NK-92 treated with Interleukin-12 subunit alpha and Interleukin-12 subunit beta, amount 100 ng/mL, for 24 hours (cell line): ENCODE measurements at places on chromosomes 7 and 10.

DNA sequence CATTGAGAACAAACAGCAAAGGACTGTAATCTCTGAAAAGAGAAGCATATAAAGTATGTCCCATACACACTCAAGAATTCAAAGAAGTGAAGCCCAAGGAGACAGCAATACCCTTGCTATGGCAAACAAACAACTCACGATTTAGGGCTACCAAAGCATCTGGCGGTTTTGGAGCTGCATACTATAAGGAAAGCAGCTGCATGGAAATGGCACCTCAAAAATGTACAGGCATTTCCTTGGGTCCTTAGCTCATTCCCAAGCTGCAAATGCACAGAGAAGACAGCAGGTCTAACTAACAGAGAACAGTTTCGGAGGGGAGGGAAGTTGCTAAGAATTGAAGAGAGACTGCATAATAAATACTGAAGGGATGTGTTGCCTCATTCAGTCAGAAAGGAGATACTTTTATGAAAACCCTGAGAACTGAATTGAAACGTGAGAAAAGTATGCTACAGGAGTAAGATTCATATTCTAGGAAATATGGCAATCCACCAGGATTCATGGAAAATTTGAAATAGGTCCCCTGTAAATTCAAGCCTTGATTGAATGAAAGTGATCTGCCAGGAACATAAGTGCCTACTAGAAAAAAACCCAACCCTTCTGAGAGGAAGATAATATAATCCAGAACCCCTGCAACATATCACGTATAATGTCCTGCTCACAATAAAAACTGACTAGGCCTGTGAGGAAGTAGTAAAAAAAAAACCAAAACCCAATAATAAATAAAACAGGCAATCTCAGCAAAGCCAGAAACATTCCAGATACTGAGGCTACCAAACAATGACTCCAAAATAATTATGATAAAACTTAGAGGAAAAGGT, 36.4 kb downstream of the CUBN start:
- no peak for DNase-seq

DNA sequence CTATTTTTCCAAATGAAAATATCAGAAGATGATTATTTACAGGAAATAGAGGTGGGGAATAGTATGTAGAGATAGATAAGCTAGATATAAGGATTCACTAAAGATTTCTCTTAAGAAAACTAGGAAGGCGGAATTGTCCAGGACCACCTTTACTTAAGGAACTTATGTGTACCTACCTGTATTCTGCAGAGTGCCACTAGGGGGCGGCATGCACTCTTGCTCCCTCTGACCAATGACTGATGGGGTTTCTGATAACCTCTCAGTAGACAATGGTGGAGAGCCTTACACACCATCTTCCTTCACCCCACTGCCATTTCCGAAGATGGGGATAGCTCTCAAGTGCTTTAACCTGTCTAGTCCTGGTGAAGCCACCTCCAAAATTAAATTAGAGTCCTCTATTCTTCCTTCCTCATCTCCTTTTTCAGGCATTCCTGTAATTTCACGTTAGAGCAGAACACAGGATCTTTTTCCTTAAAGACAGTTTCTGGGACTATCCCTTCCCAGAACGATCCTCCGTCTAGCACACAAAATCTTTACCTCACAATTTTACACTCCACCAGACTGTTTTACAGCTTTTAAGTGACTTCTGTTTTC, 453.1 kb downstream of the SORCS1 start:
- peak; percentile 6 for DNase-seq

- no peak for DNase-seq
Measured at GRCh38 chr10:33661580-33662336, 327.3 kb upstream of the NRP1 start.

- no peak for DNase-seq
Measured at GRCh38 chr7:55568613-55569268, 3.6 kb downstream of the VOPP1 start.

DNA sequence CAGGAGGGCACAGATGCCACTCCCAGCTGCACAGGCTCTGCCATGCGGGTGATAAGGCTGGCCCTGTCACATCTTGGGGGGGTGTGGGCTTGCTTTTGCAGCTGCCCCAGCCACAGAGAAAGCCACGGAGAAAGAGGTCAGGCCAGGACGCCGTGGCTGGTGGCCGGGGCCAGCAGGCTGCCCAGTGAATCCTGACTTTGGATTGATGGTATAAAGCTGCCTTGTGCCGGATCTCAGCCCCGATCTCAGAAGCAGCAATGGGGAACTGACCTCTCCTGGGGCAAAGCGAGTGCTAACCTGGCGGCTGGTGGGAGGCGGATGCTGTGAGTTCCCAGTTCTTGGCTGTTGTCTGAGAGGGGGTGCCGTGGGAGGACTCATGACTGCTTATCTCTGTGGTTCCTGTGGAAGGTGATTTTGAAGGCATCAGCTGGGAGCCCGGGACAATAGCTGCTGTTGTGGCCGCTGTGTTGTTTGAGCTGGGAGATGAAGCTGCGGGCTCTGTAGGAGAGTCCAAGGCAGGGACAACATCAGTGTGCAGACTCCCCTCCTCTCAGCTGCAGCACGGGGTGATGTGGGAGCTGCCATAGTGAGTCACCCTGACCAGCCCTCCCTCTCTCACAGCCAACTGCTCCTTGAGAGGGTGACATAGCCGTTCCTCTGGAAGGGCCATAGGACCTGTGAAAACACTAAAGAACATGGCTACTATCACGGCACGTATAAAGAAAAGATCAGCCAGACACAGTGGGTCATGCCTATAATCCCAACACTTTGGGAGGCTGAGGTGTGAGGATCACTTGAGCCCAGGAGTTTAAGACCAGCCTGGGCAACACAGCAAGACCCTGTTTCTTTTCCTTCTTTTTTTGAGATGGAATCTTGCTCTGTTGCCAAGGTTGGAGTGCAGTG, 17.0 kb downstream of the IL15RA start:
- no peak for DNase-seq

- DNase-seq, result no peak
Measured at GRCh38 chr10:73641328-73642060, at the start of gene MYOZ1. MYOZ1 (minus strand) TSS chr10:73641474; CDS start chr10:73640017, 1,457 bp downstream.

DNA sequence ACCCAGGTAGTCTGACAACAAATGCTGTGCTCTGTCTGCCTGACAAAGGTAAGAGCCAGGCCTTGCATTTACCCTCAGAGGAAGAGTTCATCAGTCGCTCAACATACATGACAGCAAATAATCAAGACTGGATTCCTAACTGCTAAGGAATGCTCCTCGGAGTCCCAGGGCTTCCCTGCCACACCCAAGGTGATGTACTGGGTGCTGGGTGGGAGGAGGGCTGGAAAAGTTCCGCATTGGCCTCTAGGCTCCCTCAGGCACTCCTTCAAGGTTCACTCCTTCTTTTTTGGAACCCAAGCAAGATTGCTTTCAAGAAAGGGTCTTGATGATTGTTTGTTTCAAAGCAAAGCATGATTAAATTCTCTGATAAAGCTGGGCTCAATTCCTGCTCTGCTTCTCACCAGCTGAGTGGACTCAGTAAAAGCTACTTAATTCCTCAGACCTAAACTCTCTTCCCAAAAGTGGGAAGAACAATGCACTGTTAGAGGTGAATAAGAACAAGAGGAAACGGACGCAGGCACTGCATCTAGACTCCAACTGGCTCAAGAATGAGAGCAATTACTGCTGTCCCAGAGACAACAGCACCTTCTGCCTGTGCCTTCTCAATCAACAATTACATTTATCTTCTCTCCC, 173.5 kb downstream of the ELMO1 start:
- no peak for DNase-seq

DNA sequence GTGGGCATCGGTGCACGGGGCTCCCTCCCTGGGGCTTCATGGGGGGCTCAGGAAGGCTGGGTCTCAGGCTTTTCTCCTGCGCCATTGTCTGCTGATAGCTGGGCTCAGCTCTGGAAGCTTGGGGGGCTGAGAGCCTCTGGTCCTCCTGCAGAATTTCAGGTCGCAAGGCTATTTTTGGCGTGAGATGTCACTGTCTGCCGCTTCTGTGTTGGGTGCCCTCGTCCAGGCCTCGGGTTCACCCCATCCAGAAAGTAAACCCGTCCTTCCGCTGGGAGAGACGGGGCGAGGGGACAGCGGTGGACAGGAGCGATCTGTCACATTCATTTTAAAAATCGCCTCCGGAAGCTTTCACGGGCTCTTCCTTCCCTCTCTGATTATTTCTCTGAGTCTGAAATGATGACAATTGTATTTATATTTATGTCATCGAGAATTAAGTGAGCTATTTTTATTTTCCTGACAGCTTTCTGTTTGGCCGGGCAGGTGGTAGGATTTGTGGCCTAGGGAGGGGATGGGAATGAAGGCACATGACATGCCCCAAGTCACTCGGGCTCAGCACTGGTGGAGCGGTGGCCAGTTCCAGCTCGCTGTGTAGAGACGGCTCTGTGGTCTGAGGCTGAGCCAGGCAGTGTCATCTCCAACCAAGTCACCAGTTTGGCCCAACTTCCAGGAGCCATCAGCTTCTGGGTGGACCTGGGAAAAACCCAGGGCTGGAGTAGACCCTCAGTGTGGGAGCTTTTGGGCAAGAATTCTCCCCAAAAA, 40.7 kb upstream of the AP5Z1 start:
- no peak for DNase-seq

DNA sequence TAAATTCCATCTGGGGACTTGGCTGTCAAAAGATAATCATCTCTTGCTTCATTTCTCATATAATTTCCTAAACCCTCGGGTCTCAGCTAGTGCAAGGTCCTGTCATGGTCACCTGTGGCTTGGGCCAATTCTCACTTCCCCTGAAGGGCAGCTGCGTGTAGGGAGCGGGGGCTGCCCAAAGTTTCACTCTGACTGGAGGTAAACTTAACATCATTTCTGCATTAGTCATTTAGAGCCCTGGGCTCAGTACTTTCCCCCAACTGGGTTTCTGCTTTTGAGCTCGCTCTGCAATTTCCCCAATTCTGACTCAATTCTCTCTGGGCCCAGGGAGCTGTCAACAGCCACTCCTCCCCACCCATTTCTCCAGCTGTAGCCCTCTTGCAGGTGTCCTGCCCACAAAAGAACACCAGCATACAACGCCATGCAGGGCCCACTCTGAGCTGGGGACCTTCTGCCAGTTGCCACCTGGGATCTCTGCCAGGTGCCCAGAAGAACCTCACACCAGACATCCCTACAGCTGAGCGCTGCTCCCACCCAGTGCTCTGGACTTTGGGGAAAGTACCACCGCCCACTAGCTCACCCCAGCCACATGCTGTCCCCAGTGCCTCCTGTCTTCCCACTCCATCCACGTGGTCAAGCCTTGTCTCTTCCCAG, 37.9 kb downstream of the VOPP1 start:
- peak; percentile 86 for DNase-seq

- DNase-seq, result no peak
Measured at GRCh38 chr7:15647309-15647708, 39.2 kb downstream of the MEOX2 start.

DNA sequence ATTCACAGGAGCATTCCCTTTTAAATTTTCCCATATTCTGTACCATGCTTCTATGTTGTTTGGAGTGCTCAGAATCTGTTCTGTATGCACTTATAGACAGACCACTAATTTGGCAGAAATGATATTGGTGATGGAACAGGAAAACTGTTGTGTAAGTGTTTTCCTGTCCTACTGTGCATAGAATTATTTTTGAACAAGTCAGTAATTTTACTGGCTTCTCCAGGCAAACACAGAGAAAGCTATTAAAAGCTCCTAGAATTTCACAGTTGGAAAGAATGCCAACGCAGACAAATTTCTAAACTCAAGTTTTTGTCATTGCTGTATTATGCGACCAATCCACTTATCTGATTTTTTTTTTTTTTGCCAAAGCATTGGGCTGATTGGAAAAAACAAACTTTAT, 55.7 kb downstream of the ANKMY2 start:
- DNase-seq, result no peak

- DNase-seq, result no peak
Measured at GRCh38 chr10:76675951-76676587, 961.5 kb downstream of the KCNMA1 start.

GRCh38 chr7:90625562-90625961, 29.4 kb downstream of the CDK14 start:
- no peak for DNase-seq

- DNase-seq, result no peak
Measured at GRCh38 chr10:103795634-103796270, 59.6 kb downstream of the SH3PXD2A start.

GRCh38 chr7:76425156-76425555, 406 bp downstream of the ZP3 start:
- DNase-seq, result no peak

DNA sequence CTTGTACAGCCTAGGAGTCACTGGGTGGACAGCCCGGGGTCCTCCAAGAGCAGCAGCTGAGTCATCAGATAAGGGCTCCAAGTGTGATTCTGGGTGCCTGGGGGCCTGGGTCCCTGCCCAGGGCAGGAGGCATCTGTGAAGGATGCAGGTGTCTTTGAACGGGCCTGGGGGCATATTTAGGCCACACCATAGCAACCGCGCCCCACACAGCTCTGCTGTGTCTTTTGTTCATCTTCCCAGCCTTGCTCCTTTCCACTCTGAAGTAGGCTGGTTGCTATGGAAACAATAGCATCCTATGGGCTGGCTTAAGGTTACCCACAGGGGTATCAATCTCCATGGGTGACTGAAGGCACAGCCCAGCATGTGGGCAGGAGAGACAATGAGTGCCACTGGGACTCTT, 324.7 kb downstream of the TCERG1L start:
- DNase-seq, result no peak

- DNase-seq, result no peak
Measured at GRCh38 chr7:132488634-132489302, 87.5 kb downstream of the PLXNA4 start.

DNA sequence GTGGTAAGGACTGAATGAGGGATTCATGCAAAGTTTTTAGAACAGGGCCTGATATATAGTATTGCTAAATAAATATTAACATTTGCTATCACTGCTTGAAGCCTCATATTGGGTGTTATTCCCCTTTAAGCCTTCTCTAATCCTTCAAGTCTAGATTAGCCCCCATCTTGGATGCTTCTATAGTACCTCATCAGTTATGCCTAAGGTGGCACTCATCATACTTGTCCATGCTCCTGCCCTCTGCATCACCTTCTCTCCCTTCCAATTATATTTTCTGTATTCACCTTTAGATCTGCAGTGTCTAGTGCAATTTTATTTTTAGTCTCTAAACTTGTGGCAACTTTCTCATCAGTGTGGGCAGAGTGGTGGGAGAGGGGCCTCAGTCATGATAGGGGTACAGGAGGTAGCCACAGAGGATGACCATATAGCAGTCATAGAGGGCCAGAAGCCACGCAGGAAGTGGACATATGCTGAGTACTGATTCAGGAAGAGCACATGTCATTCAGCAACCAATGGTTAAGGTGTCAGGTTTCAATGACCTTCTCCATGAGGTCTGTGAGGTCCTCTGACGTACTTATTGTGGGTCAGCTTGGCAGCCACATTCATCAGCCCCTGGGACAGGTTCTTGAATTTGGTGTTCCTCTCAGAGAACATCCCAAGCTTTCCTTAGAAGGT, 2.5 kb downstream of the ENTPD1 start:
- DNase-seq, result no peak
